Suprapubic skin (tissue), 4 donors: ENCODE measurements at places on chromosomes 3 and 15. TPM values are rescaled to one million over a fixed set of nuclear protein-coding genes. Genes with fewer than 3 reads are reported as not detected.

IGSF11 gene
- 1.9 TPM for total RNA-seq

POLQ gene
- 0.76 TPM for total RNA-seq

GP5 gene
- not detected for total RNA-seq

CD200R1 gene
- total RNA-seq = 1.3 TPM

LIPH gene
- total RNA-seq = 12.9 TPM

TMEM40 gene
- total RNA-seq = 82.2 TPM

GRCh38 chr3:113291572-113291971, 80.2 kb downstream of the BOC start:
- no peak overlapping the region for H3K4me3 ChIP-seq
- H3K36me3 ChIP-seq = no peaks in the 10 kb centered on the region
- no peak for DNase-seq
- no peaks in the 10 kb centered on the region for H3K27me3 ChIP-seq
- H3K4me1 ChIP-seq = peaks cover 23% of the 10 kb centered on the region

DNA sequence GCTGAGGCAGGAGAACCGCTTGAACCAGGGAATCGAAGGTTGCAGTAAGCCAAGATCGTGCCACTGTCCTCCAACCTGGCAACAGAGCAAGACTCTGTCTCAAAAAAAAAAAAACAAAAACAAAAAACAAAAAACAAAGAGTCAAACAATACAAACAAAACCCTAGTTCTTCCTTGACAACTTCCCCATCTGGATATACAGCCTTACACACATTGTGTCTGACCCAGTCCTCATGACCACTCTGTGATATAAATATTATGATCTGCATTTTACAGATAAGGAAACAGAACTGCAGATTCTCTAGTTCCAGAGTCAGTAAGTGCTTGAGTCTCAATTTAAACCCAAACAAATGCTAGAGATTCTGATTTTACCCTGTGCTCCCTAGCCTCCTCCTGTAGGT, 4.8 kb upstream of the ESYT3 start:
- H3K27ac ChIP-seq = no peak overlapping the region
- H3K4me1 ChIP-seq = peaks cover 16% of the 10 kb centered on the region
- no peaks in the 10 kb centered on the region for H3K36me3 ChIP-seq
- no peak overlapping the region for H3K4me3 ChIP-seq
- peaks cover 9% of the 10 kb centered on the region for H3K27me3 ChIP-seq
- DNase-seq = no peak

GRCh38 chr3:101972430-101973162, 123.3 kb downstream of the NFKBIZ start:
- H3K36me3 ChIP-seq = no peaks in the 10 kb centered on the region
- DNase-seq = no peak
- no peak overlapping the region for H3K27ac ChIP-seq
- no peak overlapping the region for H3K4me3 ChIP-seq

DNA sequence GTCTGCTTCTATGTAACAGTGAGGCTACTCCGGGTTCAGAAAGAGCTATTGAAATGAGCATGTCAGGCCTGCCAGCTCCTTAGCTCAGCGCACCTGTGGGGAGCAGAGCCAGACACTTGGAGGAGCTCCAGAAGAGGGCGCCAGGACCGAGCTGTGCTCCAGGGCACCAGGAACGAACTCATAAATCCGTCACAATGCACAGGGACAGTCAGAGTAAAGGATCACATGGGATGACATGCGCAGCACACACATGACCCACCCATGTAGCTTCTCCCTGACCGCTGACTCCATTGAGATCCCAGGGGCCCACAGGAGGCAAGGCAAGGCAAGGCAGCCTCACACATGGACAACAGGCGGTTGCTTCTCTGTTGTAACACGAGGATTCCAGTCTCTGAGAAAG, 26.0 kb upstream of the GNB5 start:
- peaks cover 28% of the 10 kb centered on the region for H3K36me3 ChIP-seq
- H3K27me3 ChIP-seq = no peaks in the 10 kb centered on the region
- no peak overlapping the region for H3K4me3 ChIP-seq
- H3K27ac ChIP-seq = no peak overlapping the region
- H3K4me1 ChIP-seq = peaks cover 5% of the 10 kb centered on the region

GRCh38 chr3:32105291-32106131, 909 bp upstream of the GPD1L start:
- H3K27me3 ChIP-seq = no peaks in the 10 kb centered on the region

- H3K4me3 ChIP-seq = no peak overlapping the region
- no peaks in the 10 kb centered on the region for H3K27me3 ChIP-seq
Observed at GRCh38 chr3:160577556-160578195, 12.3 kb upstream of the KPNA4 start.
